A549 treated with CpdA at 1 μM for 4 hours (cell line): ENCODE measurements at places on chromosomes 1 and 21. TPM values are rescaled to one million over a fixed set of nuclear protein-coding genes. Genes with fewer than 3 reads are reported as not detected.

Gene PLEKHN1
- 4.9 to 7.8 TPM (median 6.0 TPM) in 5 replicates for total RNA-seq

Gene TMEM81
- total RNA-seq, result 2.4 to 3.9 TPM (median 2.8 TPM) in 5 replicates

Gene MANEAL
- total RNA-seq, result 22.2 to 27.6 TPM (median 25.3 TPM) in 5 replicates

Gene TTLL10
- total RNA-seq, result not detected in 5 replicates
